A375 (cell line): ENCODE measurements at places on chromosomes 16 and 17. TPM values are rescaled to one million over a fixed set of nuclear protein-coding genes. Genes with fewer than 3 reads are reported as not detected.

NPIPA5 gene
- total RNA-seq = 1.4 TPM in 1 of 2 replicates, not detected in the other

CDRT15L2 gene
- not detected in 2 replicates for total RNA-seq

KRT31 gene
- total RNA-seq = not detected in 2 replicates

ZNF597 gene
- total RNA-seq = 0.91 and 1.4 TPM in 2 replicates

P2RX5 gene
- 11.4 and 13.6 TPM in 2 replicates for total RNA-seq

KRT20 gene
- 0.08 TPM in 1 of 2 replicates, not detected in the other for total RNA-seq

SCARF1 gene
- total RNA-seq = 0.19 and 0.41 TPM in 2 replicates

SLC47A1 gene
- total RNA-seq = 3.2 and 5.3 TPM in 2 replicates

GINS2 gene
- 24.0 and 27.1 TPM in 2 replicates for total RNA-seq

PRKCA gene
- total RNA-seq = 10.4 and 13.6 TPM in 2 replicates

TPPP3 gene
- total RNA-seq = 0.64 and 1.7 TPM in 2 replicates

ASB16 gene
- not detected in 2 replicates for total RNA-seq

NOL3 gene
- total RNA-seq = 35.3 and 38.1 TPM in 2 replicates

ALOX12B gene
- 0.19 and 0.94 TPM in 2 replicates for total RNA-seq

OR3A3 gene
- total RNA-seq = not detected in 2 replicates

IQCK gene
- 3.1 and 8.3 TPM in 2 replicates for total RNA-seq

PARD6A gene
- 4.2 and 4.9 TPM in 2 replicates for total RNA-seq

ENKD1 gene
- 58.8 and 71.0 TPM in 2 replicates for total RNA-seq

LAT gene
- total RNA-seq = 0.83 and 1.2 TPM in 2 replicates

CES4A gene
- total RNA-seq = 0.72 TPM in 1 of 2 replicates, not detected in the other

CNTNAP4 gene
- total RNA-seq = not detected in 2 replicates

CDRT15 gene
- total RNA-seq = not detected in 2 replicates

PDILT gene
- total RNA-seq = not detected in 2 replicates

CPHXL2 gene
- not detected in 2 replicates for total RNA-seq

PSME3 gene
- total RNA-seq = 139 and 155 TPM in 2 replicates

CCDC154 gene
- total RNA-seq = 2.1 TPM in 1 of 2 replicates, not detected in the other

USP36 gene
- total RNA-seq = 41.8 and 45.1 TPM in 2 replicates

PKMYT1 gene
- 43.6 and 56.7 TPM in 2 replicates for total RNA-seq

KRT13 gene
- total RNA-seq = not detected in 2 replicates

MPP3 gene
- 12.7 and 19.9 TPM in 2 replicates for total RNA-seq

KRT25 gene
- not detected in 2 replicates for total RNA-seq

ARHGAP44 gene
- 2.5 and 4.5 TPM in 2 replicates for total RNA-seq

SP6 gene
- 0.21 TPM in 1 of 2 replicates, not detected in the other for total RNA-seq

RNF157 gene
- 10.0 and 12.1 TPM in 2 replicates for total RNA-seq

ADCY9 gene
- 5.6 and 7.4 TPM in 2 replicates for total RNA-seq

PLA2G10 gene
- not detected in 2 replicates for total RNA-seq

CEP295NL gene
- total RNA-seq = 0.49 and 0.80 TPM in 2 replicates

WNT9B gene
- not detected in 2 replicates for total RNA-seq

TMEM88 gene
- total RNA-seq = 1.4 TPM in 1 of 2 replicates, not detected in the other

CLDN9 gene
- total RNA-seq = not detected in 2 replicates
